Neural progenitor cell (in vitro differentiated cells): ENCODE measurements at places on chromosomes 6 and 20.
A peak's percentile ranks its signal among the peaks of the same experiment; 100 is the strongest.

DNA sequence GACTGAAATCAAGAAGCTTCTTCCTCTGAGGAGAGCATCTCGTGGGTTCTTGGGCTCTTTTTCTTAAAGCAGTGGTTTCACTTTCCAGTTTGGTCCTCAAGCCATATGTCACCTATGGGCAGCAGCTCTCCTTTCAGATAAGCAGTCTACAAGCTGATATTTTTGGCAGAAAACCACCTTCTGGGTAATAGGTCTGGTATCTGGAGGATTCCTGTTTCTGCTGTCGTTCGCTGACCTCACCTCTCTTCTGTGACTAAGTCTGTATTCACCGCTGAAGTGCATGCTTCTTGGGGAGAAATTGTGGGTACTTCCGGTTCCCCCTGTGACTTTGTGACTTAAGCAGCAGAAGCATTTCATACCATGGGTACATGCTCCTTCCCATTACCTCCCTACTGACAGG lies 193.6 kb downstream of the EDN1 start:
- no peak overlapping the region for H3K4me3 ChIP-seq
- no peak for DNase-seq
- H3K4me1 ChIP-seq, result peaks cover 10% of the 10 kb centered on the region

DNA sequence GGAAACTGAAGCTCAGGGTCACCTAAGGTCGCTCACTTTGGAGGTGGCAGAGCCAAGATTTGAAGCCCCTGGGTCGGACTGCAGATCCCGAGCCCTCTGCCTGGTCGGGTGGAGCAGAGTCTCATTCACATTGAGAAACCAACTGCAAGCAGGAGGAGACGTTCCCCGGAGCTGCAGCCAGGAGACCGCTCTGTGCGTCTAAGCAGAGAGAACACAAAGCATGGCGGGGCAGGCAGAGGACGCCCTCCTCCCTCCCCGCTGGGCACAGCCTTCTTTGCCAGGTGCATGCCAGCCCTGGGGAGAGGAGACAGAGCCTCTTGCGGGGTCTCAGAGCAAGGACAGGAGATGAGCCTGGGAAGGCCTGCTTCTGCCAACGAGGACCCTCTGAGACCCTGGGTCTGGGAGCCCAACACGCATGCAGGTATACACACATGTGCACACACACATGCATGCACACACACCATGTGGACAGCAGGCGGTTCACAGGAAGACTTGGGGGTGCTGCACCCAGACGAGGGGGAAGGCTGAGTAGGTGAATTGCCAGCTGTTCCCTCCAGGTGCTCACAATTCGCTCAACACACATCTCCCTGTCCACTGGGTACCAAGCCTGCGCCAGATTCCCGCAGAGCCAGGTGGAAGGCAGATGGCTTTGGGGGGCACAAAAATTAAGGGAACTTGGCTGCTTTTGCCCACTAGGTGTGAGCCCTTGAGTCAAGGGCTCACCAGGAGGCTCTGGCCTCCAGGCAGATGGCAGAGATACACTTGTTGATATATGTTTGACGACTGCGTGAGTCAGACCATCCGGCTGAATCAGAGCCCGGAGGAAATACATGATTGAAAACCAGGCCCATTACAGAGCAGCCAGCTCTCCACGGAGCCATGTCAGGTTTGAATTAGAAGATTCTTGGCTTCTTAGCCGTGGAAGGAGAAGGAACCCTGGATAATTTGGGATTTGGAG lies 5.5 kb upstream of the NTSR1 start:
- no peak for DNase-seq
- peaks cover 4% of the 10 kb centered on the region for H3K4me1 ChIP-seq
- peaks cover 29% of the 10 kb centered on the region for H3K27me3 ChIP-seq
- no peak overlapping the region for H3K27ac ChIP-seq
- no peak overlapping the region for H3K4me3 ChIP-seq

GRCh38 chr6:33373960-33374910 lies 17.4 kb upstream of the KIFC1 start:
- peaks cover 14% of the 10 kb centered on the region for H3K4me1 ChIP-seq
- no peak overlapping the region for H3K27ac ChIP-seq
- no peaks in the 10 kb centered on the region for H3K27me3 ChIP-seq
- DNase-seq, result no peak

GRCh38 chr6:29734046-29735018 lies 11.1 kb downstream of the HLA-F start:
- DNase-seq, result no peak
- H3K27ac ChIP-seq, result no peak overlapping the region
- H3K4me3 ChIP-seq, result no peak overlapping the region
- no peaks in the 10 kb centered on the region for H3K4me1 ChIP-seq

DNA sequence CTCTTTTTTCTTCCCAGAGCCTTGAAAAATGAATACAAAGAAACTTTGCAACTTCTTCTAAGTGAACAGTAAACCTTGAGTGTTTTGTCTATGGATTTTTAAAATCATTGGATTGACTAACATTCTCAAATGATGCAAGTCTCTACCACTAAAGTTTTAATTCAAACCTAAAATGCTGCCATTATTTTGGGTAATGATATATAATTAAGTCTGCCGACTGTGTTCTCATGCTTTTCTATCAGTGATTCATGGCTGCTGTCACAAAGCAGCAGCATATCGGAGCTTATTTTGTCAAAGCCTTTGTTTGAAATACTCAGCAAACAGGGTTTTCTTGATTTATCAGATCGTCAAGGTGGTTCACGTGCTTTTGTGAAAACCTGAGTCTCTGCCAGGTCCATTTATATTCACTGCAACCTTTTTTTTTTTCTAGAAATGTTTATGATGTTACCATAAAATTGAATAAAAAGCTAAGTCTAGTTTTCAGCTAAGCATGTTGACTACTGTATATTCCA lies 96.3 kb downstream of the GJA1 start:
- no peaks in the 10 kb centered on the region for H3K27me3 ChIP-seq
- DNase-seq, result no peak
- no peak overlapping the region for H3K4me3 ChIP-seq
- H3K27ac ChIP-seq, result no peak overlapping the region
- H3K4me1 ChIP-seq, result peaks cover 21% of the 10 kb centered on the region
- no peaks in the 10 kb centered on the region for H3K36me3 ChIP-seq

DNA sequence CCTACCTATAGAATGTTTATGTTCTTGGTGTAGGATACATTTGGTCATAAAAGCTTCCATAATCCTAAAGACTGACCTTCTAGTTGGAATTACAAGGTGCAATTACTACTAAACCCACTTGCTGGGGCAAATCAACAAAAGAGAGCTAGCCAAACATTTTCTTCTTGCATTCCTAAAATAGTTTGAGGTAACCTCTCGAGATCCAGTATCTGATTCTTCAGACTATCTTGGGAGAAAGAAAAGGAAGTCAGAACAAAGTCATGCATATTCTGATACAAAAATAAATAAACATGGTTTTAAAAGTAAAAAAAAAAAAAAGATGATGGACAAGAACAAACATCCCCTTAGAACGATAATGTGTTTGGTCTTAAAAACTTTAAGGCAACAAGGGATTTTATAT lies 294.2 kb upstream of the RSPO3 start:
- H3K36me3 ChIP-seq, result no peaks in the 10 kb centered on the region
- no peak overlapping the region for H3K27ac ChIP-seq
- peaks cover 12% of the 10 kb centered on the region for H3K4me1 ChIP-seq

DNA sequence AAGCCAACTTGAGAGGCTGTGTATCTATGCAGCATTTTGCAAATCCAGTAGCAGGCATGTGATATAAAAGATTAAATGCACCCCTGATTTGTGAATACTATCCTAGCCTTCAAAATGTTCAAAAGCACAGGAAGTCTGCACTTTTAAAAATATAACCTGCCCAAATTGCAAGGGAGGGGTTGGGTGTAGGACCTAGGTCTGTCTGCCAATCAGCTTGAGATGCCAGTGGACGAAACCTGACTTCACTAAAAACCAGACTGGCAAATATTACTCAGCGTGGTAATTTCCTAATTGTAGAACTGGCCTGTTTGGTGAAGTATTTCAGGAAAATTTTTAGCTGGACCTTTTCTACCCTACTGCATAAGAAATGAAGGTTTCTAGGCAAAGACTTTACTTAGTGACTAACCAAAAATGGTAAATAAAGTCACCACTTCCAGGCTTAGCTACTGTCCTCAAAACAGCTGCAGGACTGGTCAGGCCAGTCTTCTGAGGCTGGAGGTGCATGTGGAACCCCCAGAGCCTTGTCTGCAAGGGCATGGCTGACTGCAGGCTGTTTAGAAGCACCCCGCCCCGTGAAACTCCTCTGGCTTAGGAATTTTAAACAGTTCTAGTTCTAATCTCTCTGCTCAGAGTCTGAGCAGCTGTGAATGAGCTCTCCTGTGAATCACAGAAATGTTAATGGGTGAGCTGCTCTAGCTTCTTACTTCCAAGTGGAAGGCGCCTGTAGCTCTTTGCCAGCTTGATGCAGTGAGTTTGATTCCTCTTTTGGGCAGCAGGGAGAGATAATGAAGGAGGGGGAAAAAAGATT lies 104.4 kb upstream of the ESR1 start:
- H3K4me3 ChIP-seq, result no peak overlapping the region
- H3K27ac ChIP-seq, result no peak overlapping the region
- no peak for DNase-seq
- H3K27me3 ChIP-seq, result no peaks in the 10 kb centered on the region
- no peaks in the 10 kb centered on the region for H3K4me1 ChIP-seq
- H3K36me3 ChIP-seq, result no peaks in the 10 kb centered on the region

GRCh38 chr6:27502508-27503435 lies 29.9 kb upstream of the ZNF184 start:
- H3K36me3 ChIP-seq, result no peaks in the 10 kb centered on the region
- no peak overlapping the region for H3K27ac ChIP-seq
- peaks cover 5% of the 10 kb centered on the region for H3K4me1 ChIP-seq

DNA sequence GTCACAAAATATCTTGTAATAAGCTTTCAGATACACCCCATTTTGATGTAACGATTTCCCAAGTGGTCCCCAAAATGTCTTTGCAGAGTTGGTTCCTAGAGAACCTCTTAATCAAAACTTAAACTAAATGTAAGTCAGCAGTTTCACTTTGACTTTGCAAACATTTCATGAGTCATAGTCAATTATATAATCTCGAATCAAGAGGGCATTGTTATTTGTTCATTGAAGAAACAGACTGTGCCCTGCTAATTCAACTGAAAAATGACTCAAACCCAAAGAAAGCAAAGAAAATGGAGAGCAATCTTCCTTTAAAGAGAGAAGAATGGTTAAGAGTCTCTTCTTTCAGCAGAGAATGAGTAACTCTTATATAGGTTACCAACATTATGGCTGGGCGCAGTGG lies 58.3 kb downstream of the IPCEF1 start:
- H3K36me3 ChIP-seq, result no peaks in the 10 kb centered on the region
- no peaks in the 10 kb centered on the region for H3K27me3 ChIP-seq
- no peak overlapping the region for H3K27ac ChIP-seq
- H3K4me1 ChIP-seq, result no peaks in the 10 kb centered on the region
- no peak overlapping the region for H3K4me3 ChIP-seq
- no peak for DNase-seq

DNA sequence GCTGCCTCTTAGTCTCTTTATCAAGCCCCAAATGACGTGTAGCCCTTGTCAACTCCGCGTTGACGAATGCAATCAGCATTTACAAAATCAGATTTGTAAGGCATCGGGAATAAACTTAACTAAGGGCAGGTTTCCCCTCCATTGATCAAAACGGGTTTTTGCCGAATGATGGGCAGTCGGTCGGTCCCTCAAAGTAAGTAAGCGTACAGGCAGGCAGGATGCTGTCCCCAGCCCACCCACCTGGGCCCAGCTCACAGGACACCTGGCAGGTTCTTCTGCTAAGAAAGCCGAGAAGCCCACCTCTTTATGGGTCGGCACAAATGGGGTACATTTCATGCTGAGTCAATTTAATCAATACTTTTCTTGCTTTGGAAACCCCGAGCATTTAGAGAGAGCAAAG lies 22.0 kb upstream of the MAFB start:
- no peak overlapping the region for H3K27ac ChIP-seq
- H3K4me3 ChIP-seq, result no peak overlapping the region
- H3K36me3 ChIP-seq, result no peaks in the 10 kb centered on the region
- peak; percentile 44 for DNase-seq

GRCh38 chr20:19974630-19975435 lies 42.3 kb upstream of the NAA20 start:
- H3K27ac ChIP-seq, result no peak overlapping the region
- peaks cover 20% of the 10 kb centered on the region for H3K4me1 ChIP-seq
- no peaks in the 10 kb centered on the region for H3K36me3 ChIP-seq
- H3K27me3 ChIP-seq, result no peaks in the 10 kb centered on the region
- no peak overlapping the region for H3K4me3 ChIP-seq
- no peak for DNase-seq

- no peak overlapping the region for H3K4me3 ChIP-seq
- H3K4me1 ChIP-seq, result peaks cover 20% of the 10 kb centered on the region
- DNase-seq, result peak; percentile 45
- H3K27ac ChIP-seq, result no peak overlapping the region
Observed at GRCh38 chr6:21885532-21886114, 292.1 kb downstream of the SOX4 start.

GRCh38 chr20:37498066-37498665 lies 22.9 kb upstream of the NNAT start:
- H3K27me3 ChIP-seq, result no peaks in the 10 kb centered on the region
- DNase-seq, result no peak
- H3K4me3 ChIP-seq, result no peak overlapping the region
- no peak overlapping the region for H3K27ac ChIP-seq

GRCh38 chr20:63488315-63489251 lies 10.3 kb downstream of the EEF1A2 start:
- no peaks in the 10 kb centered on the region for H3K36me3 ChIP-seq
- peaks cover 7% of the 10 kb centered on the region for H3K4me1 ChIP-seq
- peaks cover 68% of the 10 kb centered on the region for H3K27me3 ChIP-seq
- peak; percentile 70 for DNase-seq
- H3K27ac ChIP-seq, result no peak overlapping the region
- peak overlapping the region; percentile 50 for H3K4me3 ChIP-seq

DNA sequence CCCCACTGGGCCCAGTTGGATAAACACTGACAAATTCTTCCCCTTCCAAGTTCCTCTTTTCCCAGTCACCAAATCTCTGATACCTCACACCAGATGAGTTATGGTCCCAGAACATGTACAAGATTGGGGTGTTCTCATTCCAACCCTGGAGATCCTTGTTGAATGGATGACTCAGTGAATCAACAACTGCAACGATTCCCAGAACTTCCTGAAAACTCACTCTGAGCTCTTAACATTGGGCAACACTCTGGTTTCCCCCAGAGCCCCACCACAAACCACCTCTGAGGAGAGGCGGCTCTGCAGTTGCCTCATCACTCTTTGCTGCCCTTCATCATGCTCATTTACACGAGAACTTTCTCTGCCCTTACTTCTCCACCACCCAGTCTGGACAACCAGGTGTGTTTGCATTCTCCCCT lies 115.2 kb downstream of the MRPL14 start:
- H3K4me1 ChIP-seq, result peaks cover 9% of the 10 kb centered on the region
- no peak overlapping the region for H3K4me3 ChIP-seq
- no peak overlapping the region for H3K27ac ChIP-seq
- H3K27me3 ChIP-seq, result no peaks in the 10 kb centered on the region
- no peak for DNase-seq
- no peaks in the 10 kb centered on the region for H3K36me3 ChIP-seq

- peaks cover 7% of the 10 kb centered on the region for H3K4me1 ChIP-seq
- no peak overlapping the region for H3K27ac ChIP-seq
- no peak overlapping the region for H3K4me3 ChIP-seq
- no peaks in the 10 kb centered on the region for H3K27me3 ChIP-seq
- H3K36me3 ChIP-seq, result no peaks in the 10 kb centered on the region
- DNase-seq, result no peak
Observed at GRCh38 chr6:72661411-72661810, 39.5 kb downstream of the KCNQ5 start.

- H3K36me3 ChIP-seq, result no peaks in the 10 kb centered on the region
- no peaks in the 10 kb centered on the region for H3K4me1 ChIP-seq
- DNase-seq, result no peak
- no peak overlapping the region for H3K4me3 ChIP-seq
- H3K27me3 ChIP-seq, result no peaks in the 10 kb centered on the region
Observed at GRCh38 chr6:47375426-47375825, 65.7 kb upstream of the TNFRSF21 start.

- peaks cover 12% of the 10 kb centered on the region for H3K4me1 ChIP-seq
- no peaks in the 10 kb centered on the region for H3K27me3 ChIP-seq
- H3K27ac ChIP-seq, result no peak overlapping the region
- H3K4me3 ChIP-seq, result no peak overlapping the region
- peak; percentile 52 for DNase-seq
- H3K36me3 ChIP-seq, result no peaks in the 10 kb centered on the region
Observed at GRCh38 chr6:161922631-161923119, 648.8 kb upstream of the AGPAT4 start.
